ENCODE measurements at places on chromosomes 16 and 17.

GRCh38 chr16:89338863-89339262, 121.4 kb downstream of the ZNF778 start:
- no peak for DNase-seq

- DNase-seq = no peak
These were observed 43.2 kb downstream of the CLEC16A start for GRCh38 chr16:10987361-10988163.

DNA sequence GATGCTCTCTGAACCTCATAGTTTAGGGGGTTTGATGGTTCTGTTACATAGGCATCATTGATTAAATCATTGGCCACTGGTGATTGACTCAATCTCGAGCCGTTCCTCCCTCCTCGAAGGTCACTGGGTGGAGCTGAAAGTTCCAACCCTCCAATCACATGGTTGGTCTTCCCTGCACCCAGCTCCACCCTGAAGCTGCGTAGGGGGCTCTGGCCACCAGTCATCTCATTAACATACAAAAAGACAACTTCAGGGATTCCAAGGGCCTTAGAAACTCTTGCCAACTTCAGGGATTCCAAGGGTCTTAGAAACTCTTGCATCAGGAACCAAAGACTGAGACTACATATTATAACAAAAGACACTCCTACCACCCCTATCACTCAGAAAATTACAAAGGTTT, 306.5 kb upstream of the TNRC6C start:
- DNase-seq = no peak

DNA sequence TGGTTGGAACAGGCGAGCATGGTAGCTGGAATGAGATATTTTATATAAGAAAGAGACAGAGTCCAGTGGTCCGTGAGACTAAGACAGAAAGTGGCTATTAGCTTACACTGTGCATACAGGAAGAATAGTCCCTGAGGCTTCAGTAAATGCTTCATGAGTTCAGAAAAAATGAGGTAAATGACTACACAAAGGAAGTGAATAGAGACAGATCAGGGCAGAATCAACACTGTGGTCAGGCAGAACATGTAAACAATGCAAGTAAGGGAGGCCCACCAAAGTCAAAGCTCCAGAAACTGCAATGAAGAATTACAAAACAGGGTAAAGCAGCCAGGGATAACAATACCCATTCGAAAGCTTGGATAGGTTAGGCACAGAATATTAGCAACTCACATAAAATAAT, 4.8 kb downstream of the ABCA10 start:
- DNase-seq = no peak

GRCh38 chr16:48317026-48317425, 68.2 kb downstream of the SIAH1 start:
- no peak for DNase-seq

DNA sequence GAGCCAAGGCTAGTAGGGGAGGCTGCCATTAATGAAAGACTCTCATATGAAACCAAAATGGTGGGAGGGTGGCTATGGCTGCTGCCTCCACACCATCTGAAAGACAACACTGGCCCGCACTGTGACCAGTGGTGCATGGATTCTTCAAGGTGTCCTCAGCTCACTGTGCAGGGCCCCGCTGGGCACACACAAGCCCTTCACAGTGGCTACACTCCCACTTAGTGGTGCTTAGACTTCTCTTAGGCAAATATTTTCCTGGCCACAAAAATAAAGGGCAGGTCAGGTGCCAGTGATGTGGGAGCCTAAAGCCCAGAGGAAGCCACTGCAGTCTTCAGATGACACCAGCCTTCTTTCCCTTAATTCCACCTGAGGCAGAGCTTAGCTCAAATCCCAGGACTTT, 38.1 kb upstream of the IRX3 start:
- DNase-seq = no peak

GRCh38 chr16:62014319-62014923, 21.8 kb downstream of the CDH8 start:
- DNase-seq = no peak

- DNase-seq = no peak
These were observed 251.1 kb downstream of the SEC14L1 start for GRCh38 chr17:77391668-77392375.

DNA sequence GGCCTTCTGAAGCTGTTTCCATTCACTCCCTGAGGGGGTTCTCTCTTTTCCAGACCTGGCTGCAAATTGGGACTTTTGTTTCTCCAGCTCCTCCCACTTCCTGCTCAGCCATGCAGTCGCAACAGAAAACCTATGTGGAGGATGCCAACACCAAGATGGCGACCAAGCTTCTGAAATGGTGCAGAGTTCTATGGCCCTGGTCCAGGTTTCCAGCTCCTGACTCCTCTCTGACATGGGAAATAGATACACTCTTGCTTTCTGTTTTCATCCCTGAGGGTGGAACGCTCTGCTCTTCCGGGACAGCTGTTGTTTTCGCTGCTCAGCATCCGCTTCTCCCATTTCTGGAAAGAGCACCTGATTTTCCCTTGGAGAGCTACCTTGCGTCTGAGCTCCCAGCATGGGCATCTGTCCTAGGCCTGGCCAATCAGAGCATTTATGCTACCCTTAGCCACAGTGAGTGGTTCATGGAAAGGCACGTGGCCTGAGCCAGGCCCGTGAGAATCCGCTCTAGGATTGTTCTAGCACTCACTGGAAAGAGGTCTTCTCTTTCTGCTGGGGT, 8.1 kb downstream of the GPRC5B start:
- DNase-seq = no peak

DNA sequence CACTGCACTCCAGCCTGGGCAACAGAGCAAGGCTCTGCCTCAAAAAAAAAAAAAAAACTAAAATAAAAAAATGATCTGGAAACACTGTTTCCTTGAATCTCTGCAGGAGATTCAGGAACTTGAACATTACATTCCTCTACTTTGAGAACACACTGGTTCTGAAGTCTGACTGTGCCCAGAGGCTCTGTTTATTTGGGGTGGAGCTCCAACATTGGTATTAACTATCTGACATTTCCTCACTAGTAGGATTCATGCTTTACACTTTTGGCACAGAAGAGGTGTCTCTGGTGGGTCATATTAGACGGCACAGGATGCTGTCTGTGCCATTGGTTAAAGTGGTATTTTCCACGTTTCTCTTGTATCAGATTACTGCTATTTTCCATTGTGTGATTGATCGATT, 10.4 kb downstream of the SULT1A2 start:
- DNase-seq = no peak

GRCh38 chr16:4314532-4315185, 1.2 kb upstream of the GLIS2 start:
- DNase-seq = peak; percentile 4

GRCh38 chr17:31398381-31399311, 7.2 kb downstream of the RAB11FIP4 start:
- no peak for DNase-seq

GRCh38 chr16:77250400-77250799, 51.2 kb downstream of the SYCE1L start:
- no peak for DNase-seq

DNA sequence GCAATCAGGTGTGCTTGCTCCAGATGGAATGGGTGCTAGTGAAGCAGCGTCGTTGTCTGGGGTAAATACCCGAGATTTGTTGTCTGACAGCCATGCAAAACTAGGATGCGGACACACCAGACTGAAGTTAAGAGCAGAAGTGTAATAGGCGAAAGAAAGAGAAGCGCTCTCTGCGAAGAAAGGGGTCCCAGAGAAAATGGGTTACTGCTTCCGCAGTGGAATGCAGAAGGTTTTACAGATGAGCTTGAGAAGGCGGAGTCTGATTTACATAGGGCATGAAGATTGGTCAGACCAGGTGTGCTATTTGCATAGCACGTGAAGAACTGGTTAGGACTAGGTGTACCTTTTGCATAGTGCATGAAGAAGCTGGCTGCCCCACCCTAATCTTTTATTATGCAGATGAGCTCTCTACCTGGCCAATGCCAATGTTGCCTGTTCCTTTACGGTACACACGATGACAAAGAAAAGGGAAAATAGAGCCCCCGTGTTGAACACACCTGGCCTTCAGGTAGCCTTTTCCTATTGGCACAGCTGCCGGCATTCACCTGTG, 32.0 kb upstream of the SNN start:
- peak; percentile 92 for DNase-seq

DNA sequence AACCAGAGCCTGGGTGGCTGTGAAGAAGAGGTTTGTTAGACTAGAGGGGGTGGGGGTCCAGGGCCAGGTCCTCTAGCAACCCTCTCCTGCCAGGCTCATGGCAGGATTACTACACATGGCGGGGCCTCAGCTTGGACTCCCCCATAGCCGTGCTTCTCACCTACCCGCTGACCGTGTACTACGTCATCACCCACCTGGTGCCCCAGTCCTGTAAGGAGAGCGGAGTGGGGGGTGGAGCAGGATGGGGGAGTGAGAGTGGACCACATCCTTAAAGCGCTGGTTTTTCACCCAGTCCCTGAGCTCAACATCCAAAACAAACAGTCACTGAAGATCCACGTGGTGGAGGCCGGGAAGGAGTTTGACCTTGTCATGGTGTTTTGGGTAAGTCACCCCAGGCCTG, 4.2 kb upstream of the CXCL16 start:
- DNase-seq = no peak

All from NCI-H774 (cell line).